ENCODE measurements at places on chromosomes 3 and 15.
A peak's percentile ranks its signal among the peaks of the same experiment; 100 is the strongest.

DNA sequence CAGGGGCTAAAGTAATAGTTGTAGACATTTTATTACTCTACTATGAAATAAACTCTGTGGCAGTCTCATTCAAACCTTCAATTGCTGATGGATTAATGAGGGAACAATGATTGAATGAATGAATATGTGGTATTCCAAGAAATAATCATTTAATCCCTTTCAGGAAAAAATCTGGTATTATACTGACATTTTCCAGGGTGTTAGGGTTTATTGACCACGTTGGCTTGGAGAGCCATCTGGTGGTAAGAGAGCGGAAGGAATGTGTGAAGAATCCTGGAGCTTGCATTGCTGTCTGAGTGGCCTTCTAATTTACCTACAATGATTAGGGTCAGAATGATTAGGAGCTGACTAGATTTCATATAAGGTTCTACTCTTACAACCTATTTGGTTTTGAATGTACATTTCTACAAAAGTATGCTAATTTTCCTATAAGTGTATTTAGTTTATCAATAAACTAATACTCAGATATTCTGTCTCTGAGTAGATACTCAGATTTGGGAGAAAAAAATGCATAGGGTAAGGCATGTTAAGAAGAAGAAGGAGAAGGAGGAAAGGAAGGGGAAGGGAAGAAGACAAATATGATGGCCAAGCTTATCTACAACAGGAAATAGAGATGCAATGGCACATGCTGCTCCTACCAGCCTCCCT lies 249.9 kb downstream of the ROBO1 start:
- DNase-seq = peak; percentile 43

GRCh38 chr3:143172795-143173145 lies 53.2 kb downstream of the CHST2 start:
- DNase-seq = no peak

GRCh38 chr15:94041746-94042145 lies 189.6 kb upstream of the MCTP2 start:
- DNase-seq = no peak

GRCh38 chr3:157133434-157134320 lies 26.3 kb downstream of the CCNL1 start:
- no peak for DNase-seq

DNA sequence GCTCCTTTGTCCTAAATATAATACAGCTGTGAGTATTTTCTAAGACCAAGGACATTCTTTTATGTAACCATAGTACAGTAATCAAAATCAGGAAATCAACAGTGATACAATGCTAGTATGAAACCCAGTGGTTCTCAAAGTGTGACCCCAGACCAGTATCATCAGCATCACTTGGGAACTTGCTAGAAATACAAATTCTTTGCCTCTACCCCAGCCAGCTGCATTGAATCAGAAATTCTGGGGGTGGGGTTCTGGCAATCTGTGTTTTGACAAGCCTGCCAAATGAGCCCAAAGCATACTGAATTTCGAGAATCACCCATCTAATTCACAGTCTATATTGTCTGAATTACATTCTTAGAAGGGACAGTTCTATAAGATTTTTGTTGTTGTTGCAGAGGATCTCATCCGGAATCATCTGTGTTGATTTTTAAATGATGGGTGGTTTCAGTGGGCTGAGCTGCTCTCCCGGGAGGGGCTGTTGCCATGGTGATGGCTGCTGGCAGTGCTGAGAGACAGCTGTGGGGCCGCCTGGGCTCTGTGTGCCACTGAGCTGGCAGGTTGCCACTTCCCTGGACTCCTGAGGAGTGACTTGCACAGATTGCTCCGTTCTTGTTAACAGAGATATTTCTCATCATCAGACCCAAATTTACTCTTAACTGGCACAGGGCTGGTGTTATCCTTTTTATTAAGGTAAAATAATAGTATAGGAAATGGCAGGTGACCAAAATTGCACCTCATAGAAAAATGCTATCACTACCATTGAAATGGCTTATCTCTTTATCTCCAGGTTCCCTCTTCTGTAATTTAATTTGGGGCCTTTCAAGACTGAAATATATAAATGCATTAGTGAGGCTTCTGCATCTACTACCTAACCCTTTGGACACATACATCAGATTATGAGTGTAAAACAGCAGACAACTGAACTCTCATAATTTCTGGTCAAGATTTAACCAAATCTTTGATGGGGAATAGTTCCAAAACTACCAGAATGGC lies 56.5 kb downstream of the NEK11 start:
- DNase-seq = peak; percentile 100

DNA sequence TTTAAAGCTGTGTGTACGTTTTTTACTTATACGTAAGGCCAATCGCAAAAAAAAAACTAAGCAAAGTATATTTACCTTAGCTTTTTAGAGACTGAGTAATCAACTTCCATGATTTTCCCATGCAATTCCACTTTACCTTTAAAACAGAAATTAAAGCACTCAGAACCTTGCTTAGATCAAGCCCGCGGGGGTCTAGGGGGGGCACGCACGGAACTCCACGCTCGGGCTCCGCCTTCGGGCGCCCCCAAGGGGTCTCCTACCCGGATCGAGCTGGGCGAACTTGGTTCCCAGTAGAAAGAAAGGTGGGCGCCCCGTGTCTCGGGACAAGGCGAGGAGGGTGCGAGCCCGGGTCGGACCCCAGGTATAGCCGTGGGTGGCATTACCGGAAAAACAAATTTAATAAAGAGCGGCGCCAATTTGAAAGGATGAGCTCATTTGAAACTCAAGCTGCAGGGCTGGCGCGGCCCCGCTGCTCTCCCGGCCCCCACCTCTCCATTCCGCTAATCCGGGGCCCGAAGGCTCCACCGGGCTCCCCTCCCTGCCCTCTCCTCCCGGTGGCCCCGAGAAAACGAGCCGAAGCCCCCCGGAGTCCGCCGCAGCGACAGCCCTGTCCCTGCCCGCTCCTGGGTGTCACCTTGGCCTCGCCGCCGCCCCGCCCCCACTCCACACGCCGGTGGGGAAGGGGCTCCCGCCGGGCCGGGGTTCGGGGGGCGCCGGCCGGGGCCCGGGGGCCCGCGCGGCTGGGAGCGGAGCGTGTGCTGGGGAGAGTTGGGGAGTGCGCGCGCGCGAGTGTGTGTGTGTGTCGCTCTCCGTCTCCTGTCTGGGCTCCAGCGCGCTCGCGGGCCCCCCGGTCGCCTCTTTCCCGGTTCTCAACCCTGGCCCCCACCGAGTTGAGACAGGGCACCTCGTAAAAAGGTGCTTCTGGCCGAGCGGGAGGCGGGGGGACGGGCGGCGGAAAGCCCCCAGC lies 1.5 kb downstream of the IGF2BP2 start:
- DNase-seq = peak; percentile 16

DNA sequence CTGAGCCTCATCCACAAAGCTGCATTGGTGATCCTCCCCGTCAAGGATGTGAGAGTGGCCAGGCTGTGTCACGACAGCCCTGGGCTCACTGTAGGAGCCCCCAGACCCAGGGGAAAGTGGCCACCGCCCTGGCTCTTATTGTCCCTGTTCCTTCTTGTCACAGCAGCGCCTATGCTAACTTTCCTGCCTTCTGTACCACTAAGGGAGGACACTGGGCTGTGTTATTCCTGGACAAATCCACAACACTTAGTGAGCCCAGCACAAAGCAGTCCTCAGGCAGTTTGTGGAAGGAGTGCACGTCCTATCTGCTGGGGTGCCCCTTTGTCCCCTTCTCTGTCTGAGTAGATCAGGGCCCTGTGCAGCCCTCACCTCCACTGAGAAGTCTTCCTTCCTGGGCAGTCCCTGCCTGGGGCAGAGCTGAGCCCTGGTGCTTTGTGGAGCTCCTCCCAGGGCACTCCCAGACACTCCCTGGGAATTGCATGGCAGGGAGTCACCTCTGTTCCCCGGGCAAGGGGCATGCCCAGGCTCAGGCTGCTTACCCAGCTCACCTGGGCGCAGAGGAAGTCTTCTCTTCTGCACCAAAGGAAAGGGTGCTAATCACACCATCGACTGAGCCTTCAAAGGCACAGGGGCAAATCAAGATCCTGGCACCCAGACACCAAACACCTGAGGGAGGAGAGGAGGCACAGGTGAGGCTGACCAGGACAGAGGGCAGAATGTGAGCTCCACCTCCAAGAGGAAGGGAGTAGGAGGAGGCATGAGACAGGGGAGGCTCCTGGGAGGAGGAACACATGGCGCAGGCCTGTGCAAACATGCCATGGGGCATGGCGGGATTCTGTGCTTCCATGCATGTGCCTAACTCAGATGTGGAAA lies 138.7 kb downstream of the KLF13 start:
- no peak for DNase-seq

DNA sequence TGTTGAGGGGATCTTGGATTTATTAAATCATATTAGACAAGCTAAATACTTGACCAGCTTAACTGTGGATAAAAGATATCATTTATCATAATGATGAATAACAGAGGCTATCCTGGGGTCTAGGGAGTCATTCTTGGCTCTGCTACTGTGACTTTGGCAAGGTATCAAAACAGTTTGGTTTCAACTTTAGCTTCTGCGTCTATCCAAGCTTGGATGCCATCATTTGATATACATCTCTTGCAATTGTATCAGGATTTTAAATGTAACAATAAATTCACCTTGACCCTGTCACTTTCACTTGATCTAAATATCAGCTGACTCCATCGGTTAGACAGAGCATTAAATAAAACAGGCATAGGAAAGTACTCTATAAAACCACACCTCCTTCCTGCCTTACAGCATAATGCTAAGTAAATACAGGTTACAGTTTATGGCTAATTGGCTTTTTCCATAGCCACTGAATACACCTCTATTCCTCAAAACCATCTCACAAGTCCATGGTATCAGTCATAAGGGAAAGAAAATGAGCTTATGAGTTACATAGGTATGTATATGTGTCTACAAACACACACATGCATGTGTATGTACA lies 262.9 kb downstream of the CTNNB1 start:
- no peak for DNase-seq

DNA sequence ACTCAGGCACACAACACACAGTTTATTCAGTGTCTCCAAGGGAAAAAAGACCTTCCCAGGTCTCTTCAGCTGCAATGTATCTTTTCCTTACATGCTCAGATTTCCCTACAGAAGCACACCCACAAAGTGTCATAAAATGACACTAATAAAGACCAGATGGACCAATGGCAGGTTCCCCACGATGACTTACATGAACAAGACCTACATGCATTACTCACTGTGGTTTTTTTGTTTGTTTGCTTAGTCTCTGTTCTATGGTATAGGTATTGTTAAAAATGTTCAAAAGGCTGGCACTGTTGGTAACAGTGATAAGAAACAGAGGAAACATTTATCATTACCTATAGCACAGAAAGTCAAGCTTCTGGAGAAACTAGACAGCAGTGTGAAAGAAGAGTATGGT lies 318.2 kb upstream of the TMCO5A start:
- no peak for DNase-seq

DNA sequence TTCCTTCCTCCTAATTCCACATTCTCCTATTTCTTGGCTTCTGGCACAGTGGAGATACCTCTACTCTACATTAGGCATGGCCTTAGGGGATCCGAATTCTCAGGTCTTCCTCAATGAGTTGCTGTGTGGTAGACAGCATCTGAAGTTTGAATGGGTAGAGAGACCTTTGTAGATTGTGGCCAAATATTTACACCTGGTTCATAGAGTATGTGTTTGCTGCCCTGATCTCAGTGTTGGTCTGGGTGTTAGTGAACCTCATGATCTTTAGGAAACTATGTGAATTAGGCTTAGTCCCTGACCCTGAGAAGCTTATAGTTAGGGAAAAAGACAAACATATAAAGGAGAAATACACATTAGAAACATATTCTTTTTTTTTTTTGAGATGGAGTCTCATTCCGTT lies 75.8 kb downstream of the LPP start:
- DNase-seq = no peak
